ENCODE measurements at places on chromosomes 4 and X.

DNA sequence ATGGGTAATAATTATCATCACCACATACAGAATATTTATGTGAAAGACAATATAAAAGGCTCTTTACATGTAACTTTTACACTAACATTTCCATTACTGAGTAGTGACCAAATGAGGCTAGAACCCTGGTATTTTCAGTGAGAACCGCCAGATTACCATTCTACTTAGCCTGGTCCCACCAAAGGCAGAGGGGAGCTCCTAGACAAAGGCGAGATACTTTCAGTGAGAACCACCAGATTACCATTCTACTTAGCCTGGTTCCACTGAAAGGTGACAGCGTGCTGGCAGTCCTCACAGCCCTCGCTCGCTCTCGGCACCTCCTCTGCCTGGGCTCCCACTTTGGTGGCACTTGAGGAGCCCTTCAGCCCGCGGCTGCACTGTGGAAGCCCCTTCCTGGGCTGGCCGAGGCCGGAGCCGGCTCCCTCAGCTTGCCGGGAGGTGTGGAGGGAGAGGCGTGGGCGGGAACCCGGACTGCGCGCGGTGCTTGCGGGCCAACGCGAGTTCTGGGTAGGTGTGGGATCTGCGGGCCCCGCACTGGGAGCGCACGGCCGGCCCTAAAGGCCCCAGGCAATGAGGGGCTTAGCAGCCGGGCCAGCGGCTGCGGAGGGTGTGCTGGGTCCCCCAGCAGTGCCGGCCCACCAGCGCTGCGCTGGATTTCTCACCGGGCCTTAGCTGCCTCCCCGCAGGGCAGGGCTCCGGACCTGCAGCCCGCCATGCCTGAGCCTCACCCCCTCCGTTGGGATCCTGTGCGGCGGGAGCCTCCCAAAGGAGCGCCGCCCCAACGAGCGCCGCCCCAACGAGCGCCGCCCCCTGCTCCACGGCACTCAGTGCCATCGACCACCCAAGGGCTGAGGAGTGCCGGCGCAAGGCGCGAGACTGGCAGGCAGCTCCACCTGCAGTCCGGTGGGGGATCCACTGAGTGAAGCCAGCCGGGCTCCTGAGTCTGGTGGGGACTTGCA is 1276.1 kb downstream of the PCDH7 start:
- H3K4me3 ChIP-seq: no peak overlapping the region
- no peak for DNase-seq
- no peaks in the 10 kb centered on the region for H3K36me3 ChIP-seq
- no peaks in the 10 kb centered on the region for H3K4me1 ChIP-seq

- H3K27me3 ChIP-seq: no peaks in the 10 kb centered on the region
- H3K36me3 ChIP-seq: no peaks in the 10 kb centered on the region
- no peaks in the 10 kb centered on the region for H3K4me1 ChIP-seq
Measured at GRCh38 chr4:119570401-119570800, 58.2 kb downstream of the PDE5A start.

DNA sequence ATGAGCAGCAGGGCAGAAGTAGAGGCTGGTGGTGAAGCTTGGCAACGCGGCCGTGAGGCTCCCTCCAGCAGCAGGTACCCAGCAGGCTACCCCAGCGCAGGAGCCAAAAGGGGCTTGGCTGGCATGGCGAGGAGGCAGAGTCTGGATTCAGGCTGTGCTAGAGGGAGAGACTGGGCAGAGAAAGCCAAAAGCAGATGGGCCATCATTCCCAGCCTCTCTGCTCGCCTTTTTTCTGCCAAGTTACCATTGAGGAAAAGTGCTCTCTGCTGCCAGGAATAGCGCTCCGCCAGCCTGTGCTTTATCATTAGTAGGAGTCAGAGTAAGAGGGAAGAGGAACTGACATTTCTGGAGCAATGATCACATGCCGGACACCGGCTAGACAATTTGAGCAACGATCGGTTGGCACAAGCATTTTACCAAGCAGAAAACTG is 28.7 kb upstream of the MAP3K15 start:
- H3K36me3 ChIP-seq: no peaks in the 10 kb centered on the region
- H3K4me3 ChIP-seq: no peak overlapping the region
- no peaks in the 10 kb centered on the region for H3K27me3 ChIP-seq
- no peak for DNase-seq

DNA sequence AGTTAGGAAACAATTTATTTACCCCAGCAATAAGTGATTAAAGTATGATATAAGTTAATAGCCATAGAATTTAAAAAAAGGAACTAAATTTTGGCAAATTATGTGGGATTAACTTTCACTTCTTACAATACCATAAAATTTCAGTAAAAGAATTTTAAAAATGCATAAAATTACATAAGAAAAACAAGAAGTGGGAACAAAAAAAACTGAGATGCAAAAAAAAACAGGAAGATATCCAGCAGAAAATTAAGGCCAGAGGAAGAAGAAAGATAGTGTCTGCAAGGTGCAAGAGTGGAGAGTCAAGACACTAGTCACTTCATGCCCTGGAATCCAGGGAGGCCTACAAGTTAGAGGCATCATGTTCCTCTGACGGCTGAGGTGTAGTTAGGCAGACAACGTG is 184.2 kb downstream of the GASK1B start:
- H3K4me3 ChIP-seq: no peak overlapping the region
- no peaks in the 10 kb centered on the region for H3K4me1 ChIP-seq
- H3K36me3 ChIP-seq: no peaks in the 10 kb centered on the region
- DNase-seq: no peak

DNA sequence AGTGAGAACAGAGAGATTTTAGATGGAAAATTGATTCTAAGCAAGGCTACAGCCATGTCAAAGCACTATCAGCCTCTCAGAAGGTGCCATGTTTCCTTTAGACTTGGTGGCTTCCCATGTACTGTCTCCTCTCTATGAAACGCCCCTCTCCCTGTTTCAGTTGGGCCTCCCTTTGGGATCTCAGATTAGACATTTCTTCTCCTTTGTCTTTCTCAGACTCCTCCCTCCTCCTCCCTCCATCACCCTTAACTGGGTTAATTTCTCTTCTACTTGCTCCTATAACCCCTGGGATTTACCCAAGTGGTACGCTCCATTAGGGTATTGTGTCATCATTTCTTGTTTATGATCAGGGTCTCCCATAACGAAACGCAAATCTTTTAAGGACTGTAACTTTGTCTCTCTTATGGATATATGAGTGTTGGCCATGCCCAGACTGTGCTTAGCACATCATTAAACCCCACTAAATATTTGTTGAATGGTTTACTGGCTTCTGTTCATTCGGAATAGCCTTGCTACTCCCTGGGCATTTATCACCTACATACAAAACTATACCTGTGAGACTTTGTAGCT is 106.8 kb downstream of the FAM9B start:
- DNase-seq: no peak
- no peak overlapping the region for H3K27ac ChIP-seq
- H3K36me3 ChIP-seq: no peaks in the 10 kb centered on the region
- H3K4me3 ChIP-seq: no peak overlapping the region

DNA sequence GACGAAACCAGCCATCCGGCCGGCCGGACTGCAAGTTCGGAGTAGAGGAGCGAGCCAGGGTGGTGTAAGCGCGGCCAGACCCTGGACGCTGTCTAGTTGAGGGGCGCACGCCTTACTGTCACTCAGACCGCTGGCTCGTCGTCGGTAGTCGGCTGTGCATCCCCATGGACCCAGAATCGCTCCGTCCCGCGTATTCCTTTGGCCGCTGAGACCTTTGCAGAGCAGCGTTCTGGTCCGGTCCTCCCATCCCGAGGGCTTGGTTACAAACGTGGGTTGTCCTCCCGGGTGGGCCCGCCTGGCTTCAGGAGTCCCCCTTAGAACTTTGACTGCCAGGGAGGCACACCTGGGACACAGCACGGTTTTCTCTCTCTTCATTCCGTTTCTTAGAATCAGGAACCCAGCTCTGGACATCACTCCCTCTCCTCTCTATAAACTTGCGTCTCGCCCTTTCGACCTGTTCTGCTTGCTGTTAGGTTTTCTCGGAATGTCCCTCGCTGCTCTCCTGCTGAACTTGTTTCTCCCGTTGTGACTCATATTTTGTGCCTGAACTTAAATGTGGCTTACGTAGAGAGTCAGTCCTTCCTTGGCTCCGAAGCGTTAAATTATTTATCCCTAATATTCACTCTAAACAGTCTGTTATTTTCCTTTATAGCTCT is 672 bp downstream of the PGM2 start:
- peaks cover 15% of the 10 kb centered on the region for H3K36me3 ChIP-seq
- no peak for DNase-seq
- H3K27me3 ChIP-seq: no peaks in the 10 kb centered on the region
- peaks cover 17% of the 10 kb centered on the region for H3K4me1 ChIP-seq
- H3K4me3 ChIP-seq: peak overlapping the region; percentile 99
